H4 (cell line): ENCODE measurements at places on chromosomes 7 and 10. TPM values are rescaled to one million over a fixed set of nuclear protein-coding genes. Genes with fewer than 3 reads are reported as not detected.

Gene CRPPA
- 0.12 TPM in 1 of 2 replicates, not detected in the other for total RNA-seq

Gene ACSM6
- total RNA-seq, result not detected in 2 replicates

GRCh38 chr7:82595176-82595575, 151.6 kb upstream of the CACNA2D1 start:
- DNase-seq, result no peak

DNA sequence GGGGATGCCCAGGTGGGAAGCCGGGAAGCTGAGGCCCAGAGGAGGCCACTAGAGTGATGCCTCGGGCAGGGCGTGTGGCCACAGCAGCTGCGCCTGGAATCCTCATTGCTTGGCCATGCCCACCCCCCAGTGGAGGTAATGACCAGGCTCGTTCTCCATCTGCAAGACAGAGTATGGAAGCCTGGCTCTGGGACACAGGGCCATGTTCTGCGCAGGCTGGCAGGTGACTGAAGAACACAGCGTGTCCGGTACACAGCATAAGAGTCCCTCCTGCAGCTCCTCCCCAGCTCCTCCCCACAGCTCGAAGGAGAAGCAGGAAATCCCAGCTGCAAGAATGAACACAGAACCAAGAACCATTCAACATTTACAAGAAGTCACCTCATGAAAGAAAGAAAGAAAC, 64.8 kb downstream of the SMURF1 start:
- DNase-seq, result no peak

GRCh38 chr7:255038-255435, 34.9 kb upstream of the FOXL3 start:
- no peak for DNase-seq

DNA sequence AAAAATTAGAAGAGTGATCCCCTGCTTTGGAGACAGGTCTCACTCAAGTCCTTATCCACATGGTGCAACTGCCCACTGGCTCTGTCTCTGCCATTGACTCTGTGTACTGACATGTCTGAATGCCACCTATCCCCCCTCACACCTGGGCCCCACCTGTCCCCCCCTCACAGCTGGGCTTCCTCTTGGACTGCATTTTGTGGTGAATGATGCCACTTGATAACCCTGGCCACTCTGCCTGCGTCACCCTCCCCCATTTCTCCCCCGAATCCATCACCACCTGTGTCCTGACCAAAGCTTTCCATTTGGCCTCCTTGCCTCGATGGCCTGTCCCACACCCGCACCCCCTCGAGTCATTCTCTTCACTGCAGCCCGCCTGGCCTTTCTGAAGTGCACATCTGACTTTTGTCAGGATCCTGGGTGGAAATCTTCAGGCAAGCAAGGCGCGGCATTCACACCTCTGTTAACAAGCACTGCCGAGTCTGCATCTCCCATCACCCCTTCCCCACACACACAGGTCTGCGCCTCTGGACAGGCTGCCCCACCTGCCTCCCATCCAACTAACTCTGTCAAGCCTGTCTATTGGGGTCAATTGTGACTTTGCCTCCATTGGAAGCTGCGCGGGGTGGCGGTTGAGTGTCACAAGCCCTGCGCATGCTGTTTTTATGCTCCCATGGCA, 175.3 kb upstream of the KLF14 start:
- no peak for DNase-seq
